Muscle of leg (tissue), 16 donors: ENCODE measurements at places on chromosomes 2 and 18.

GRCh38 chr2:194616334-194616733 is 1040.7 kb upstream of the SLC39A10 start:
- no peak for DNase-seq

DNA sequence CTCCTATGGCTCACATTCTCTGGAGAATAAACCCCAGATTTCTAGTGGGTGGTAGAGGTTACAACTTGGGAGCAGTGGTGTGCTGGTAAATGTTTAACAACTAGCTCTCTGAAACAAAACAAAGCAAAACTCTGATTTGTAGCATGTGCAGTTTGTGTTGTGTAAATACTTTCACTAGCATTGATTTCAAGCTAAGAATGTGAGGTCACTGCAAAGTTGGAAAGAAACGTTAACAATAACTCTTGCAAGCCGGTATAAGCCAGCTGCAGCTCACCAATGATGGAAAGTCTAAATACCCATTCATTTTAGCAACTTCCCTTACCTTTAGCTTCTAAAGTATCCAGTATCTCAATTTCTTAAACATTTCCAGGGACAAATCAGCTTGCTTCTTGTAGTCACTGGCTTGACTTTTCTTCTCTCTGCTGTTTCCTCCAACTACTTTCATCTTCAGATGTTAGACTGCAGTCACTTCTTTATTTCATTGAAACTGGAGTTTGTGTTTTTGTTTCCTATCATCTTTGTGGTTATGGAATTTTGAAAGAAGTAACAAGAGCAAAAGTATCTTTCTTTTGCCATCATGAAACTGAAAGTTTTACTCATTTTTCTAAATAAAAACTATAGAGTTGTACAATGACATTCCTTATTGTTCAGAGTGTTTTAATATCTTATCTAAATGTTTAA is 140.2 kb downstream of the PLCL1 start:
- peak; percentile 67 for DNase-seq

- peak; percentile 1 for DNase-seq
Observed at GRCh38 chr18:28512357-28512756, 335.4 kb upstream of the CDH2 start.

GRCh38 chr2:102498414-102498813 is 25.4 kb downstream of the SLC9A4 start:
- no peak for DNase-seq

DNA sequence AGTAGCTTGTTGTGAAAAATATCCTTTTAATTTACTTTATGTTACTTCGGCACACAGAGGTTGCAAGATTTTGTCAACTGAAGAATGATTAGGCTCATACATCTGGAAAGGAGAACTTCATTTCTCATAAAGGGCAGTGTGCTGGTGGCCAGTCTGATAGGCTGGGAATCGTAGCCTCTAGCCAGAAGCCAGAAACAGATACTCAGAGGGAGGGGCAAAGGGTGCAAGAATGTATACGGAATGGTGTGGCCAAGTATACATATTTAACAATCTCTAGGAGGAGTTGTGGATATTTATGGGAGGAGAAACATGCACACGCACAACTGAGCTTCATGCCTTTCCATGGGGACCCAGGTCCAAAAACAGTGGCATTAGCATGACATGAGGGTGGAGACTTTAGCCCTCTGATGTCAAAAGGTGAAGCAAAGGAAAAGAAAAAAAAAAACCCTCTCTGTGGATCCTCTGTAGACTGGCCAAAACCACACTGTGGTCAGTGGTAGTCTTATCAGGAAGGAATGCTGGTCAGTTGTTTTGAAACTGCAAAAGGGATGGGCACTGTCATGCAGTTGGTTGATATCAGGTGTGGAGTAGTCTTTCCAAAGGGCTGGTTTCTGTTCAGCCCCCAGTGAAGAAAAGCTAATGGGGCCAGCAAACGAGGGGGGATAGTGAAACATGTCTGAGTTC is 34.9 kb upstream of the APCDD1 start:
- no peak for DNase-seq

DNA sequence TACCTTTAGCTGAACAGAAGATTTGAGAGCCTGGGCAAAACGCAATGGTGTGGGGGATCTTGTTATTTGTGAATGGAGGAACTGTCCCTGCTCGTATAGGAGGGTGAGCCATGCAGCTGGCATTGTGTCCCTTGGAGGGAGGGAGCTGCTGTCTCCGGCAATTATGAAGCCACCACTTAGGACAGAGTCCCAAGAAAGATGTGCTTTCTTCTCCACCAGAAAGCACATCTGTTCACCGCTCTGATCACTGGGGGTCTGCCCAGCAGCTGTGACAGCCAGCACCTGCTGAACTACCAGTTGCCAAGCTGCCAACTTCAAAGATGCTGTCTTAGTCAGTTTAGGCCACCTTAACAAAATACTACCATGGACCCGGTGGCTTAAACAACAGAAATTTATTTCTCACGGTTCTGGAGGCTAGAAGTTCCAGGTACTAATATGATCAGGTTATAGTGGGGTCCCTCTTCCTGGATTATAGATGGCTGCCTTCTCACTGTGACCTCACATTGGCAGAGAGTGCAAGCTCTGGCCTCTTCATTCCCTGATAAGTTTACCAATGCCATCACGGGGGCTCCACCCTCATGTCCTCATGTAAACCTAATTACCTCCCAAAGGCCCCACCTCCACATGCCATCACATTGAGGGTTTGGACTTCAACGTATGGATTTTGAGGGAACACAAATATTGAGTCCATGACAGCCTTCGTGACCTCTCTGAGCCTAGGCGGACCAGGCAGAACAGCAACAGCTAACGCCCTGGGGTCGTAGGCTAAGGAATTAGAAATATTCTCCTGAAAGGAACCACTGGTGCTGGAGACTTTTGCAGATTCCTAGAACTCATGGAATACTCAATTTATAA is 148.3 kb downstream of the RHBDD1 start:
- peak; percentile 20 for DNase-seq

- DNase-seq: no peak
Observed at GRCh38 chr2:174044556-174044955, 79.4 kb upstream of the SP3 start.

DNA sequence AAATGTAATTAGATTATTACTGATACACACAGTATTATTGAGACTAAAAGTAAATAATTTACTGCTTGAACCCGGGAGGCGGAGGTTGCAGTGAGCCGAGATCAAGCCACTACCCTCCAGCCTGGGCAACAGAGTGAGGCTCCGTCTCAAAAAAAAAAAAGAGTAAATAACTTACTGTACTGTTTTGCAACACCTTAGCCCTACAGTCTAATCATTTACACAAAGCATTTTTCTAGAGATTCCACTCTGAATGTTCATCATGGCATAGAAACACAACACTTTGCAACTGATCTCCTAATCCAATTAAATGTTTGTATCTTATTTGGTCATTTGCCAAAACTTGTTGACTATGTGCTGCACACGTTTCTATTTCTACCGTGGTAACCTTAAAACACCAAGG is 23.4 kb upstream of the RMP24 start:
- DNase-seq: no peak

GRCh38 chr2:43634604-43635306 is 2.3 kb upstream of the PLEKHH2 start:
- peak; percentile 86 for DNase-seq

DNA sequence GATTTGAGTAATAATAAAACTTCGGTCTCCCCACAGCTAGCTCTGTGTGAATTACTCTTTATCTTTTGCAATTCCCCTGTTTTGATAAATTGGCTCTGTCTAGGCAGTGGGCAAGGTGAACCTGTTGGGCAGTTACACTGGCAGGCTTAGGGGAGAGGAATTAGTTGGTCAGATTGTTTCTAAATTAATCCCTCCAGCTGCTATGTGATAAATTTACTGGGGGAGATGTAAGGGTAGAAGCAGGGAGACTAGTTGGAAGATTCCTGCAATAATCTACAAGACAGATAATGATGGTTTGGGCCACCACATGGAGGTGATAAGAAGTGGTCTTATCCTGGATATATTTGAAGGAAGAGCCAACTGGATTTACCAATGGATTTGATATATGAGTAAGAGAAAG is 118.5 kb upstream of the TACR1 start:
- no peak for DNase-seq

GRCh38 chr2:155060896-155061295 is 362.4 kb downstream of the KCNJ3 start:
- no peak for DNase-seq

DNA sequence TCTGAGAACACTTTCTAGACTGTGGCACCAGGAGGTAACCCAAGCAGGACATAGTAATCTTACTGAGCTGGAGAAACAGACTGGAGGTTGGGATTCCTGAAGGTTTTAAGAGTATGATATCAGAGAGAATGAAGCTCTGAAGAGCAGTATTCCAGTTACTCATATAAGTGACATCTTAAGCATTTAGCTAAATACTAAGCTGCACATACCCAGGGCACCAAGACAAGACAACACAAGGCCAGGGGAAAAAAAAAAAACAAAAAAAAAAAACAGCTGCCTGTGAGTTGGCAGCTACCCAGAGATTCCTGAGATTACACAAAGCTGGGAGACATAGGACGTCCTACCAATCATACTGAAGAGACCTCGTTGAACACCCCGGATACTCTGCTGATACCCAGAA is 175.8 kb downstream of the SRBD1 start:
- peak; percentile 62 for DNase-seq

DNA sequence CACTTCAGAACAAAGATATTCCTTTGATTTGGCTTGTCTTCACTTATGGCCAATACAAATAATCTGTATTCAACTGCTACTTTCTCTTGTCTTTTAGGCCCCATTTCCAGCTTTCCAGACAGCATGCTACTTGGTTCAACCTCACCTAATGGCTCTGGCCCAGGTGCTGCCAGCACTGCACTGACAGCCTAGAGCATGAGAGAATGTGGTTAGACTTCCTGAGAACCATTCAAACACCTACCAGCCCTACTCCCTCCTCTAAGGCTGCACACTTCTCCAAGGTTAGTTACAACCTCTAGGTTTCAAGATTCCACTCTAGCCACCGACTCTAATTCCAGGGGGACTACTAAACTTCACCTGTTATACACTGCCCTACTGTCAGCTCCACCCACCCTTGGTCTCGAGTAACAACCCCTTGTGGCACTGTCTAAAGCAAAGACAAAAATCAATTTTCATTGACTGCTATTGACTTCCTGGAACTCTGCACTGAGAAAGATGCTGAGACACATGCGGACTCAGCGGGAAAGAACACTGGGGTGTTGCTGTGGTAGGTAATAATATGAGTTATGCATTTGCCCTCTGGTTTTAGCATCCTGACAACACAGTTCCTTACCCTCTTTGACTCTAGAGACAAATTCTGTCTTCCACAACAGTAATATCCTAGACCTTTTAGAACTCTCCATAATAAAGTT is 38.2 kb downstream of the PLEKHM3 start:
- DNase-seq: no peak

DNA sequence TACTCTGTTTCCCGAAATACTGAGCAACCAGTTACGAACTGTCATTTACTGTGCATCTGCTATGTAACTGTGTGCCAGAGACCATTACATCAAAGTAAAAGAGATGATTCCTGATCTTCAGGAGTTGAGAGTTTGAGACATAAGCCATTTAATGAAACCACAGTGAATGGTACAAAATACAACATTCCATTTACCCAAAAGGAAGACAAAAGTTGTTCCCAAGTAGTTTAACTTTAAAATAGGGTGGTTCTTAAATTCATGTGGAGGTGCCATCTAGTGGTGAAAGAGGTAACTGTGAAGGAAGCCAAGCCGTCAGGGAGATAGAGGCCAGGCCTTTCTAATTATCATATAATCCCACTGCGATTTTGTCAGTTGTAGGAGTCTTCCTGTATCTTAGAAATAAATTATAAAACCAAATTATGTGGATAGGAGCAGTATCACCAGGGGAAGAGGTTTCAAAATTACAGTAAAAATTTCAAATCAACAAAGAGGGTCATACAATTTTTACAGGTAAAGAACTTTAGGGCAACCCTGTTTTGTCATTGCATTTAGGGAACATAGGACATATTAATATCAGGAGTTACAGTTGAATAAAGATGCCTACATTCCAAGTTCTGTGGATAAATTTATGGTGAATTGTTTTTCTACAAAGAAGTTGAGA is 67.7 kb downstream of the EPAS1 start:
- DNase-seq: peak; percentile 66
